Pulmonary artery endothelial cell (primary cell): ENCODE measurements at places on chromosomes 2 and 18.

GRCh38 chr2:61478086-61478485 lies 7.2 kb upstream of the USP34 start:
- DNase-seq: no peak

GRCh38 chr2:97745474-97746174 lies 32.2 kb downstream of the ZAP70 start:
- no peak for DNase-seq

GRCh38 chr2:75464348-75464946 lies 96.3 kb downstream of the EVA1A start:
- peak; percentile 7 for DNase-seq

- DNase-seq: no peak
Measured at GRCh38 chr18:62073461-62074281, 113.2 kb downstream of the PIGN start.

GRCh38 chr2:199903111-199903510 lies 8.0 kb upstream of the C2orf69 start:
- no peak for DNase-seq

GRCh38 chr2:143148011-143148410 lies 18.8 kb downstream of the ARHGAP15 start:
- no peak for DNase-seq

DNA sequence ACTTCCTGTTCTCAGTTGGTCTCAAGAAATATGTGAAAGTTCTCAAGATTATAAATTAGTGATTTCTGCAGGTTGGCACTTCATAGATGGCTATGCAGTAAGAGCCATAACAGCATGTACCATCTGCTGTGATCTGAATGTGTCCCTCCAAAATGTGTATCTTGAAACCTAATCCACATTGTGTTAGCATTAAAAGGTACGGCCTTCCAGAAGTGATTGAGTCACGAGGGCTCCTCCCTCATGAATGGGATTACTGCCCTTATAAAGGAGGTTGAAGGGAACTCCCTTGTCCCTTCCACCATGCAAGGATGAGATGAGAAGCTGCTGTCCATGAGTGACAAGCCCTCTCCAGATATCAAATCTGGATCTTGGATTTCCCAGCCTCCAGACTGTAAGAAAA lies 45.0 kb downstream of the METTL4 start:
- no peak for DNase-seq

DNA sequence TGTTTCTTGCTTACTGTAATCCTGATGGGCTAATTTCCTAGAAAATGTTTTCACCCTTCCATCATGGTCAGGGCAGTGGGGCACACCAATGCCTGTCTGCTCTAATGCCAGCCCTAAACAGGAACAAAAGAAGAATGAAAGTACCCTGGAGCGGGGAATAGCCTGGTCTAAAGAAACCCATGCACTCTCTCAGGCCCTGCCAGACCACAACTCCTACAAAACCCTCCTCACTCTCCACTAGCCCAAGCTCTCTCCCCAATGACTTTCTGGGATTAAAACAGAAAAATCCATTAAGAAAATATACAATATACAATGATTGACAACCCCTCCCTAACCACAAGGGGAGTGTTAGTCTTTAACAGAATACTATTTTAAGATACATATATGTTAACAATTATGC lies 67.6 kb downstream of the AAK1 start:
- no peak for DNase-seq

DNA sequence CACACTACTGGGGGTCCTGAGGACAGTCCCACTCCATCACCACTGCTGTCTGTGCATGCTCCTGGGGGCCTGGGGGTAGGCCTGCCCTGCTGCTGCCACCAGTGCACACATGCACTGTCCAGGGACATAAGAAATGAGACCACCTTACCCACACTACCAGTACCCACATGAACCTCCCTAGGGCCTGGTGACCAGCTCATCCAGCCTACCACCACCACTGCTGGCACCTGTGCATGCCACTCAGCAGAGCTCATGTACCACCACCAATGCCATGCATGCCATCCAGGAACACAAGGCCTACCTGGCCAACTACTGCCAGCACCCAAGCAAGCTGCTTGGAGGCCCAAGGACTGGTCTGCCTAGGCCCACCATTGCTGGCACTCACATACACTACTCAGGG lies 112.8 kb downstream of the BARD1 start:
- DNase-seq: no peak
